Hematopoietic multipotent progenitor cell treated with erythropoietin and hydrocortisone succinate and interleukin-3 and kit ligand, for 6 days (in vitro differentiated cells): ENCODE measurements at places on chromosomes 6 and 20.

DNA sequence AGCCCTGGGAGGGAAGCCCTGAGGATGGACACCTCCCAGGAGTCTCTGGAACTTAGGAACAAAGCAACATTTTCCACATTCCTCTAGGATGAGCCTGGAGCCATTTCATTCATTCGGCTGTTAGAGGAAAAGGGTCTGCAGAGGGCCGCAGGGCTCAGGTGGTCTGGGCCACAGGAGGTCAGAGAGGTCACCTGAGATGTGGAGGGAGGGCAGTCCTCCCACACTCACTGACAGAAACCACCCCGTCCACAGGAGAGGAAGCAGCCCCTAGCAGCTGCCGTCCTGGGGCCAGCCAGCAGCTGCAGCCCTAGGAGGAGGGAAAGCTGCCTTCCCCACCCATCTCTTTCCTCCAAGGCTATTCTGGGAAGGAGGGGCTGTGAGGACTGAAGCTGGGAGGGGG lies 207.0 kb downstream of the CDC5L start:
- no peak for DNase-seq

- DNase-seq: peak; percentile 32
Measured at GRCh38 chr20:58511364-58511763, 3.8 kb downstream of the APCDD1L start.

- no peak for DNase-seq
Measured at GRCh38 chr6:130050230-130050629, 31.8 kb downstream of the L3MBTL3 start.

GRCh38 chr6:147246853-147247635 lies 42.8 kb downstream of the STXBP5 start:
- no peak for DNase-seq

- DNase-seq: no peak
Measured at GRCh38 chr20:14800707-14801425, 463.5 kb upstream of the FLRT3 start.

DNA sequence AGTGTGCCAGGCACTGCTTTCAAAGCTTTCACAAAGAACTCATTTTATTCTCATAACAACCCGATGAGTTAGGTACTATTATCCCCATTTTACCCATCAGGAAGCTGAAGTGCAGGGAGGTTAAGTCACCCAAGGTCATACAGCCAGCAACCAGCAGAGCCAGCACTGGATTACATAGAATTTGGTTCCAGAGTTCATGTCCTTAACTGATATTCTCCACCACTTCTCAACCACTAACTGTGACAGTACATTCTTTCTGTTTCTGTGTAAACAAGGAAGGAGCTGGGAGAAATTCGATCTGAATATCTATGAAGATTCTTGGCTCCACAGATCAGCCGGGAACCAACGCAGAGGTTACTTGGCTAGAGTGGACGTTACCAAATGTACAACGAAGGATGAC lies 98.0 kb downstream of the KIF16B start:
- no peak for DNase-seq

DNA sequence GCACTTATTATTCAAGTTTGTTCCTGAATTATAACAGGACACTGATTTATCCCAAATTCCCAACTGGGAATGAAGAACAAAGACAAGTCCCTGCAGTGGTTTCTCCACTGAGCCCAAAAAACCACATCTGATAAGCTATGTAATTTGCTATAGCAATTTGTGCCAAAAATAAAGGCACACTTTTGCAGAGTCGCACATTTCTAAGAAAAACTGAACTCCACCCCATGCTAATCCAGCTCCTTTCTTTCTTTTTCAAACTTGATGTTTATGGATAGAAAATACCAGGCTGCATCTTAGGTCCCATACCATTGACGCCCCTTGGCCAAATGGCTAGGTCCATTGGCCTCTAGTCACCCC lies 170.2 kb upstream of the CITED2 start:
- DNase-seq: peak; percentile 59

- DNase-seq: no peak
Measured at GRCh38 chr6:145044641-145045246, 690.6 kb downstream of the EPM2A start.

GRCh38 chr20:17661121-17661744 lies 20.8 kb downstream of the RRBP1 start:
- DNase-seq: no peak

- DNase-seq: peak; percentile 6
Measured at GRCh38 chr6:100078509-100078908, 84.5 kb upstream of the MCHR2 start.

- no peak for DNase-seq
Measured at GRCh38 chr6:52522151-52522626, 54.7 kb downstream of the TRAM2 start.

DNA sequence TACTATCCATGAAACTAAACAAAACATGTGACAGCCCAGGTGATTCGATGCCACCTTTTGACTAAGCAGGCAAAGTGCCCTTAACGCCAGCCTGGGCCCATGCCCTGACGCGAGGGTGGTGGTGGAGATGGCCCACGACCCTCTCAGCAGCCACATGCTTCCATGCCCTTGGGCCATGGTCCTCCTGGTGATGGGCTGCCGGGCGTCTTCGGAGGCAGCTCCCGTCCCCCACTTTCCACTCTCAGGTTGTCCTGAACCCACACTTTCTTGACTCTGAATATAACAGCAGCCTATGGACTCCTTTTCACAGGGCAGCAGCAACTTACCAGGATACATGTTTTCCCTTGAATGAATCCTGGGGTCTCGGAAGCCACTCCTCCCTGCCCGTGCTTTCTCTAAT lies 33.6 kb downstream of the TMEM242 start:
- no peak for DNase-seq

DNA sequence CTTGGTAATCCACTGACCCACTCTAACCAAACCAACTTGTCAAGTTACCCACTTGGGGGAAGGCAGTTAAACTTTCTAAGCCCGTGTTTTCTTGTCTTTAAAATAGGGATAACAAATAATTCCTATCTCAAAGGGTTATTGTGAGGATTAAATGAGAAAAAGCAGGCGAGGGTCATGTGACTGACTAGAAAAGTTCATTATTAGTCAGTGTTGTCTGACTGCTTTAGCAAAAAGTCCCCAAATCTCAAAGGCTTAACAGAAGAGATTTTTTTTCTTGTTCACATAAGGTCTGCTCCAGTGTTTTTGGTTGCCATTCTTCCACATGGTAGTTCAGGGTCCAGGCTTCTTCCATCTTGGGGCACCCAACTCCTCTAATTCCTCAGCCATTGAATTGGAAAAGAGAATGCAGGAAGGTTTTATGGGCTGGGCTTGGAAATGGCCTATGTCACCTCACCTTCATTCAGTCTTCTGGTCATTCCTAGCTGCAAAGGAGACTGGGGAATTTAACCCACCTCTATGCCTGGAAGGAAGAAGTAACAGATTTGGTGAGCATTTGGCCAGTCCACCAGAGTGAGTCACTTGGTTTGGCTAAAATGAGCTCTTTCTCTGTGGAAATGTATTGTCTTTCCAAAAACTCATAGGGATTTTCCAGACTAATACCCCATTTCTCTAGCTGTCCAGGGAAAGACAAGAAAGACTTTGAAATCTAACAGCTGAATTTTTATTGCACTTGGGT lies 77.0 kb downstream of the CAP2 start:
- DNase-seq: no peak

DNA sequence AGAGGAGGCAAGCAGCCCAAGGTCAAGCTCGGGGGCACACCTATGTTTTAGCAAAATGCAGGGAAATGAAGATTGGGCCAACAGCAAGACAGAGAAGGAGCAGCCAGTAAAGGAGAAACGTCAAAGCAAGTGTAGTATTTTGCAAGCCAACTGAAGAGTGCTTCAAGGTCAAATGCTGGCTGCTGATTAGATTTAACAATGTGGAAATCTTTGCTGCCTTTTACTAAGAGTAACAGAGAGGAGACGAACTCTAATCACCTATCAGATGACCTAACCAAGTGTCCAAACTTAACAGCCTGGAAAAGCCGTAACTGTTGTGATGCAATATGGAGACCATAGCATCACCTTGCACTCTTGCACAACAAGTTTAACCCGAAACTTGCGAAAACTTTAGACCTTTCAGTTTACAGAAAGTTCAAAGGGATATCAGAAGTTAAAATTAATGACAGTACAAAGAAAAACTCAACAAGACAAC lies 30.4 kb downstream of the AKIRIN2 start:
- peak; percentile 33 for DNase-seq

- no peak for DNase-seq
Measured at GRCh38 chr6:53259860-53260580, 88.7 kb downstream of the ELOVL5 start.

DNA sequence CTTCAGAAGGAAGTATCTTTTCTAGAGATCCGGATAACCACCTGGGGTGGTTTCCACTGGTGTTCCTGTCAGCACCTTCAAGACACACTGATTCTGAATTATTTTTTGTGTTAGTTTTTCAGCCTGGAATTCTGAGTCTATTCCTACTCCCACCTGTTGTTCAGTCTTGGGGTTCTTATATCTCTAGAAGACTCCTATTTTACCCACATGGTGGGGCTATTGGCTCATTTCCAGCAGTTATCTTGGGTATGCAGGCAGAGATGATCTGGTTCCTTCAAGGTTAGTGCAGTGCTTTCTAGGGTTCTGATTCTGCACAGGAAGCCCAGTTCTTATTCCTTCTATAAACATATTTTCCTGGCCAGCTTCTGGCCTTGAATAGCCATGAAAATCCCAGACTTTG lies 175.6 kb upstream of the PDE7B start:
- peak; percentile 81 for DNase-seq

DNA sequence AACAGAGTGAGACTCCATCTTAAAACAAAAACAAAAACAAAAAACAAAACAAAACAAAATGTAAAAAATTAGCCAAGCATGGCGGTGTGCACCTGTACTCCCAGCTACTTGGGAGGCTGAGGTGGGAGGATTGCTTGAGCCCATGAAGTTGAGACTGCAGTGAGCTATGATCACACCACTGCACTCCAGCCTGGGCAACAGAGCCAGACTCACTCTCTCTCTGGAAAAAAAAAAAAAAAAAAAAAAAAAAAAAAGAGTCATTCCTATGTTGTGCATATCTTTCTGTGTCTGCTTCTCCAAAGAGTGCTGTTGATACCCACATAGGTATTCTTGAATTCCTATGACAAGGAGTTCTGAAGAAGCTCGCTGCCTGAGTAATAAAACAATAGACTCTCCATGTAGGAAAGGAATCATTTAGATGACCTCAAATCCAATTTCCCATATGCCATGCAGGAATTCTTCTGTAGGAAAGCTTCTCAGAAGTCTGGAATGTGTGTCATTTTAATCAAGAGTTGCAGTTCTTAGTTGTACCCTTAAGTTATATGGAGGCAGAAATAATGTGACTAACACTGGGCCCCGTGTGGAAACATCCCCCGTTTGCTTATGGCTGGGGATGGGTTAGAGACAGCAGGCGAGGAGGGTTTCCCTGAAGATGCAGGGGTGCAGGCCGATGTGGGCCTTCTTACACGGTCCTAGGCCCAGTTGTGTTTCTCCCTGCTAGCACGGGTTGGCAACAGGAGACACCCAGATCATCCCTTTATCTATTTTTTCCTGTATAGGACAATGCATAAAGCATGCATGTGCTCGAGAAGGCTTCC lies 79.4 kb downstream of the ZDHHC14 start:
- no peak for DNase-seq

DNA sequence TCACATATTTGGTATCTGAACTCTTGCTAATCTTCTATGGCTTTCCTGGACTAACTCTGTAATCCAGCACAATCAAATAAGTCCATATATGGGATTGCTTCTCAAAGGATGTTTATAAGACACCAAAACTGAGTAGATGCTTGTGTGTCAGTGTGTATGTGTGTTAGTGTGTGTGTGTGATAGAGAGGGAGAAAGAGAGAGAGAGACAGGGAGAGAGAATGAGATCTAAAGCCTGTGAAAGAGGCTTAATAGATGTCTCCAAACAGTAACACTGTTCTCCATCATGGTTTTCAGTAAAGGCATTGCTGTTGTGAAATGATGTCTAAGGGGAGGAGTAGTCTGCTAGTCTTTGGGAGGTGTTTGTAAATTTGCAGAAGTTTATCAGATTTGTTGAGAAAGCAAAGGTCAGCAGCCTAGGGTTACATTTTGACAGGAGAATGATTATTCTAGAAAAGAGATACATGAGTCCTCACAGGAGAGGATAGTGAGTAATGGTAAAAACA lies 73.9 kb upstream of the MLIP start:
- no peak for DNase-seq

DNA sequence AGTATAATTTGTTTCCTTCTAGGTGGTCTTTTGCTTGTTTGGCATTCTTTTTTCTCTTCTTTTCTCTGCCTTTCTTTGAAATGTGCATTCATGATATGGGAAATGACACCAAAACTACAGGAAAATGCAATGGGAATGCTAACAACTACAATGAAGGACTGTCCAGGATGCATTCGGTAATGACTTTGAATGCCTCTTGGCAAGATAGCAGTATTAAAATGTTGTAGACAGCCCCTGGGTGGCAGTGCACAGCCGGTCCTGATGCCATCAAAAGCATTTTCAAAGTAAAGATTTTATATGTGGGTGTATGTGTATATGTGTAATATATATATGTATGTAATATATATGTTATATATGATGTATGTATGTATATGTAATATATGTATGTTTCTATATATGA lies 218.8 kb upstream of the MMS22L start:
- DNase-seq: no peak

GRCh38 chr6:141685416-141685815 lies 447.3 kb upstream of the GJE1 start:
- no peak for DNase-seq

DNA sequence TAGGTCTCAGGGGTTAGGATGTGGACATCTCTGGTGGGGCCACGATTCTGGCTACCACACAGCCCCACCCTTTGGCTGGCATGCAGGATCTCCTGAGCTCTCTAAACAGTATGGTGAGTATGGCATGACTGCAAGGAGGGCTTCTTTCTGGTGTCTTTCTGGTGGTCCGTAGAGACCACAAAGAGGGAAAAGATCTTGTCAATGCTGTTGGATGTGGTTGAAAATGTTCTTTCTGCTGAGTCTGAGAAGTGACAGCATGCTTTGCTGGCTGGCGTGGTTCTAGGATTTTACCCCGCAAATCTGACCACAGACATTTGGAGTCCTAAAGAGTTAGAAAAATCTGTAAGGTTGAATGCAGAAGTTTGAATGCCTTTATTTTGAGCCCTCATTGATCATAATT lies 474.9 kb upstream of the CHD6 start:
- DNase-seq: no peak

DNA sequence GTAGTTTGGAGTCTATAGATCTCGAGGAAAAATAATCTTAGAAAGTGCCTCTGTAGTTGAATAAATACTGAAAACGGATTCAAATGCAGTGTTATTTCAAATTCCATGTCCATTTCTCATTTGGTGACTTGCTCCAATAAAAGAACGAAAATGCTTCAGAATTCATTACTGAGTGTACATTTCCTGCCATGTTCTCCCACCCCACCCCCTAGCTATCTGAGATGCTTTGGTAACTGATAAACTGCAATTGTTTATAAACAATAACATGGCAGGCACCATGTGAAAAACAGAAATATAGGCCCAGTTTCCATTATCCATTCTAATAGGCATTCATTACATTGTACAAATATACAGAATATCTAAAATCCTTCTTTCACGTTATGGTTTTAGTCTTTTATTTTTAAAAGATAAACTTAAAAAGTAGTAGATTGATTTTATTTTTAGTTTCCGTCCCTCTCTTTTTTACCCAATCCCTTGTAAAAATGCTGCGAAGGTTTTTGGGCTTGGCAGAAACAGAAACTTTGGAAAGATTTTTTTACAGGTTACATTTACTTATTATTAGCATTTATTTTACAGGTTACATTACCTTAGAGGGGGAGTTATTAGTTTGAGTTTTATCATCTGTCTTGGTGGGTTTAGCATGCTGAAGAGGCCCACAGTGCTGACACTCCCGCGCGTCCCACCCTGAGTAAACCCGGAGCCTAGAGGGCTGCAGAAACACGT lies 1.5 kb downstream of the FAM162B start:
- DNase-seq: no peak
